Dermis blood vessel endothelial cell (primary cell): ENCODE measurements at places on chromosomes 4 and X. TPM values are rescaled to one million over a fixed set of nuclear protein-coding genes. Genes with fewer than 3 reads are reported as not detected.

The CLDN34 gene
- not detected in 2 replicates for total RNA-seq

The ERAS gene
- total RNA-seq, result not detected in 2 replicates

The UGT2B10 gene
- not detected in 2 replicates for total RNA-seq

The LDB2 gene
- 220 and 258 TPM in 2 replicates for total RNA-seq

DNA sequence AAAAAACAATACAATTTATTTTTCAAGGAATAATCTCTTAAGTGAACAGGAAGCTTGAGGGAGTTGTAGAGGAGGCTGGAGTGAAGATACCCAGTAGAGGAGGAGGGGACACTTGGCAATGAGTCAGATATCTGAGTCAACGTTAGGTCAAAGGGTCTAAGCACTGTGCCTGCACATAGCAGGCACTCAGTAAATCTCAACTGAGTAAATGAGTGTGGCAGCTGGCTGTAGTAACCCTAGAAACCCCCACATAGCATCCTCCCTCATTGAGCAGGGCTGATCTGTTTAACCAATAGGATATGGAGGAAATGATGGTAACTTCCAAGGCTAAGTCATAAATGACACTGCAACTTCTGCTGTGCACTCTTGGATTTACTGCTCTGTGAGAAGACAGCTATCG lies 186.0 kb upstream of the FAM241A start:
- peak; percentile 23 for DNase-seq

DNA sequence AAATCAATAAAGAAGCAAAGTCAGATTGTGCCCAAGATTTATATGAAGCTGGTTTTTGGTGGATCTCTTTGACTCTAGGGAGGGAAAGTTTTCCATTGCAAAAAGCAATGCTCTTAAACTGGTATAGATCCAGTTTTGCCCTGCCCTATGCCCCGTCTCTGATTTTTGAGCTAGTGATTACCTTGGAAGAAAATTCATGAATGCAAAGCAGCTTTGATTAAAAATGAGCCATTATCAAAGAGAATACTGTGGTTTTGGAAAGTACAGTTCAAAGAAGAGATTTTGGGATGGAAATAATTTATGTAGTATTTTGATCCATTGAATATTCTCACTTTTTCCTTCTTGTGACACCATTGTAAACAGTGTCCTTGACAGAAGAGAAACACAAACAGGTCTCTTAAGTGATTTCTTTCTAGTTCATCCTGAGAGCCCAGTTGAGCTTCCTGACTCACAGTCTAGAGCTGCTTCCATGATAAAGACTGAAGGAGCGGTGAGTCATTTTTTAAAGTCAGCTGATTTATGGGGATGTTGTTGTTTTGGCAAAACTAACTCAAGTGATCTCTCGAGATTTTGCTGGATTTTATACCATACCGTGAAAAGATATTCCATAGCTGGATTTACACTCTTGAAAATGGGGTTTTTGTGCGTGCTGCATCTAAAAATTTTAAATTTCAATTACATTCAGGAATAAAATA lies 76.7 kb downstream of the AFF1 start:
- DNase-seq, result peak; percentile 92

- no peak for DNase-seq
Measured at GRCh38 chrX:23857363-23857762, 50.4 kb downstream of the APOO start.

DNA sequence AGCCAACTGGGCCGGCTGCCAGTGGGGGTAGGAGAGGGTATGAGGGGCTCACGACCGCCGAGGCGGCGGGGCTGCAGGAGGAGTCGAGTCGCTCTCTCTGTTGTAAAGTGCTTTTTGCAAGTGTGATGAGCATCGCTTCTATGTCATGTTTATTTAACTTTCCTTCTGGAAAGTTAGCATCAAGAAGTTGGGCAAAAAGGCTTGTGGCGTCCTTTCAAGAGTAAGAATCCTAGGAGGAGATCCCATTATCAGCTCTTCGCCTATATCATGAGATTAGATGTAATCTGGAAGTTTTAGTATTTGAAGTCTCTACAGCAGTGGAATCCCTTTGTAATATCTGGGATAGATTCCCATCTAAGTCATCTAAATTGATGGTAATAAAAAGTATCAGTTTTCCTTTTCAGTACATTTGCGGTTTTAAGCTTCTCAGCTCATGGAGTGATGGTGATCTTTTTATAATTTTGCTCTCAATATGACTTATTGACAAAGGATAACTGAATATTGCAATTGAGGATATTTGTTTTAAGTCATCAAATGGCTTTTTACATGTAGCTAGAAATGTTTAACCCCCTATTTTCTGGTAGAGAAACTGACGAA lies 1.7 kb downstream of the GALNT7 start:
- no peak for DNase-seq

DNA sequence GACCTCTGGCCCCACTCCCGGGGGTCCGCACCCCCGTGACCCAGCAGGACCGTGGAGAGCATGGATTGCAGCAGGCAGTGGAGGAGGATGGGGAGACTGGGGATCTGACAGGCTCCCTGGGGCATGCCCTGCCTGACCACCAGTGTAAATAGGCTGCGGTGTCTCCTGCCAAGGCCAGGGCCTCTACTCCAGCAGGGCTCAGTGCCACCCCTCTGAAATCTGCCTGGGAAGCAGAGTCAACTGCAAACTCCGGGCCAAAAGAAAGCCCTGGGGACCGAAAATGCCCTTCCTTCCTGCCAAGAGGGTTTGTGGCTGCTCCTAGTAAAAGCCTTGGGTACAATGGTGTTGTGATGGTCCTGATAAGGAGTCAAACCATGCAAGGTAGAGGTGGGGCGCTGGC lies 6.4 kb downstream of the ADRA2C start:
- no peak for DNase-seq

- DNase-seq, result no peak
Measured at GRCh38 chr4:17358241-17358640, 153.6 kb downstream of the QDPR start.

GRCh38 chr4:186017801-186018200 lies 51.2 kb upstream of the TLR3 start:
- DNase-seq, result no peak

DNA sequence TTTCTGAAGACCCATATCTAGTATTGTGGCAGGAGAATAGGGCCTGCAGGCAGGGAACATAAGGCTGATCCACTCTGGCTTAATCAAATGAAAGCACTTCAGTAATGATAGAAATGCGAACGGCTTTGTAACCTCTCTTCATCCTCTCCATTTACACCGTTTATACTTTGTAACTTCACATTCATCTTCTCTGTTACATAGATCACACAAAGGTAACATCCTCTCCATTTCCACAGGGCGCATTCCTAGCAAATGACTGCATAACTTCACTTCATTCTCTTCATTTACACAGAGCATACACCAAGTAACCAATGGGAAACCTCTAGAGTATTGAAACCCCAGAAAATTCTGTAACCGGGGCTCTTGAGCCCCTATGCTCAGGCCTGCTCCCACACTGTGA lies 65.5 kb upstream of the SLC34A2 start:
- DNase-seq, result no peak

DNA sequence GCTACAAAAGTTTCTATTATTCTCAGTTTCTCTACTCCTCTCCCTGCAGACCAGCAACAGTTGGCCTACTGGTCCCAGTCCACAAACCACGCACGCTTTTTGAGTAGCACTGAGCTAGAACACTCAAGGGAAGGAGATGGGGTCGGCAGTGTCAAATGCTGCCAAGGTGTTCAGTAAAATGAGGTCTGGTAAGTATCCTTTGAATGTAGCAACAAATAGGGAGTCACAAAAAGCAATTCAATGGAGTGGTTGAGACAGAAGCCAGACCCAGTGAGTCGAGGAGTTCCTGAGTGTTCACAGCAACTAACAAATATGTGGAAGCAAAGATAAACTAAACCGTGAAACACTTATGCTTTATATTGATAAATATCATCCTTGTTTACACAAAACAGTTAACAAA lies 355.7 kb downstream of the MID1IP1 start:
- DNase-seq, result no peak
